ENCODE measurements at places on chromosomes 13 and 19. TPM values are rescaled to one million over a fixed set of nuclear protein-coding genes. Genes with fewer than 3 reads are reported as not detected.

GRCh38 chr19:10078329-10078728 is 7.8 kb upstream of the SHFL start:
- DNase-seq = no peak

- DNase-seq = no peak
Measured at GRCh38 chr13:33076001-33076992, 60.1 kb downstream of the KL start.

Gene ARRDC5
- 1.4 TPM for total RNA-seq

Gene IFNL1
- total RNA-seq = not detected

- DNase-seq = peak; percentile 50
Measured at GRCh38 chr19:46303691-46304397, 7.0 kb downstream of the HIF3A start.

Data from lower leg skin (tissue), 4 donors.